ENCODE measurements at places on chromosomes 2 and 18. TPM values are rescaled to one million over a fixed set of nuclear protein-coding genes. Genes with fewer than 3 reads are reported as not detected.
A peak's percentile ranks its signal among the peaks of the same experiment; 100 is the strongest.

UGT1A8 gene
- total RNA-seq = not detected

GATA6 gene
- total RNA-seq = not detected

DNA sequence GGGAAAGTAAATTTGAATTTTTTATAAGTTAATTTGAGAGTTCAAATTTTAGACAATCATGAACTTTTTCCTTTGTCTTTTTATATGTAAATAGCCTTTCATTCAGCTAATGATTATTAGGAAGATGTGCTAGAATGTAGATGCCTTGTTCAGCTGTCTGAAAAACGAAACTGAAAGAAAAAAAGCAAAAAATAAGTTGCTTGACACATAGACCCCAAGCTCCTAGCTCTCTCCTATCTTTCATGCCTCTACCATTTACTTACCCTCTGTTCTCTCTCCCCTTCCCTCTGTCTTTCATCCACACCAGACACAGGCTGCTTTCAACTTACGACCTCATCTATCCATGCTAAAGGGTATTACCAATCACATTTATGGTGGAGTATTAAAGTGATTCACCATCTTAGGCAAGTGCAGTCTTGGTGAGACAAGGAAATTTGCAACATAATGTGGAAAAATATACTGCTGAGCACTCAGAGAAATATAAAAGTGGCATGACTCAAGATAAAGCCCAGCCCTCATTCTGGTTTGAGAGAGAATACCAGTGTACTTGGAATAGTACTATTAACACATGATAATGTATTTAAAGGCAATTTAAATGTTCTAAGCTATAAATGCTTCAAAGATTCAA, 425.6 kb downstream of the SUCLG1 start:
- DNase-seq = no peak

PDE11A gene
- total RNA-seq = not detected

- DNase-seq = no peak
Measured at GRCh38 chr18:14026199-14026598, 106.0 kb downstream of the ZNF519 start.

CENPA gene
- total RNA-seq = 0.52 TPM

- no peak for DNase-seq
Measured at GRCh38 chr18:46338205-46338604, 234.0 kb downstream of the HAUS1 start.

MAPK4 gene
- not detected for total RNA-seq

DNA sequence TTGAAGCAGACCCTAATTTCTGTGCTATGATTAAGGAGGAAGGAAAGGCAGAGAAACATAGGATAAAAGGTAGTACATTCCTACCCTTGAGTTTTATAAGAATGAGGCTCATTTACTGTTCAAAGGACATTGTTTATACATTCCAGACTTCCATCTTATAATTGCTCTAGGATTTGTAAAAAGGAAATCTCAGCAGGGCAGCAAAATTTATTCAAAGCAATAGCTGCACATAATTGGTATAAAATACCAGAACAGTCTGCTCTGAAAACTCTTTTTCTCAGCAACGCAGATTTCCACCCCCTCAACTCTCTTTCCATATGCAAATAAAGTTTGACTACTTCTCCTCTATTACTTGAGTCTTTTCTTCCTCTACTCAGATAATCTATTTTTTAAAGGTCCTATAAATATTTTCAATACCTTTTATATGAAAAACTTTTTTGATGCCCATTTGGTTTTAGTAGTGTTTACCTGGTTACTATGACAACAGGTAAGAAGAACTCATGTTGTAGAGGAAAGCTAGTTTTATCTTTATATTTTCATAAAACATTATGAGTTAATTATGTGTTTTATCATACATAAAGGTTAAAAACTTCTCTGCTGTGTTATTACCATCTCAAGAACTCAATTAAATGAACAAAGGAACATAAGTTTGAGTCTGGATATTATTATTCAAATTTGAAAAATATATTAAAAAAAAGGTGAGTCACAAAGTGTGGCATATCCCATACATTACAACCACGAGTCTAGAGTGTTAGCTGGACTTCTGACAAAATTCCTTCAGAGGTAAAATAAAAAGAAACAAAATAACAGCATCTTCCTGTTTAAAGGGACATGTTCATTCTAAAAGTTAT, 19.9 kb downstream of the RBMS1 start:
- DNase-seq = no peak

MITD1 gene
- total RNA-seq = 26.4 TPM

GRCh38 chr2:239250216-239251081, 150.4 kb downstream of the HDAC4 start:
- no peak for DNase-seq

DNA sequence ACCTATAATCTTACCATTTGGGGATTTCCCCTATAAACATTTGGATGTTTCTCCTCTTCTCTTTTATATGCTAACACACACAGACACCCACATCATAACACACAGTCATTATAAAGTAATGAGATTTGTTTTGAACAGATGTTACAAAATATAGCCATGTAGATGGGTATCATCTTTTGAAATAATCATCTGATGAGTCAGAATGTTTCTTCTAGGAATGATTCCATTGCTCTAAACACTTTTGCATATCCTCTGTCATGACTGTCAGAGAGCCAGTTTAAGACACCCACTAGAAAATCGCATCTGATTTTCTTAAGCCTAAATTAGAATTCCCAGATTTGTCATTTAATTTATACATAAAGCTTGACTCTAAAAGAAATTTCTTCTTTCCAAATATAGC, 442.6 kb downstream of the CMPK2 start:
- no peak for DNase-seq

- no peak for DNase-seq
Measured at GRCh38 chr2:217790681-217791392, 212.0 kb downstream of the TNS1 start.

FHOD3 gene
- total RNA-seq = not detected

SCN9A gene
- total RNA-seq = not detected

DNA sequence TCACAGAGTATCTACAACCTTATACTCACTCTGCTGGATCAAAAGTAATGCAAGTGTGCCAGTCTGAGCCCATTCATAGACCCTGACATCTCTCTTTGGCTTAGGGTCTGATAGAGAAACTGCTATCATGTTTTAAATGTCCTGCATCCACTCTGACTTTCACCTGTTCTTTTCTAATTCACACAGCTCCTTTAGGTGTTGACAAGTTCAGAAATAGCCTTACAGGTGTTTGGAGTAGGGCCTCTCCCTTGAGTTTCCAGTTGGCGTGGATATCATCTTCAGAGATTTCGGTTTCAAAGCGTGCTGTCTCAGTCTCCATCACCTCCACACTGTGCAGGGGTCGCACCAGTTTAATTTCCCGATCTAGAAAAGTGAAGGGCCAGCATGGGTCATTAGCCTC, 150.3 kb downstream of the PLEKHA3 start:
- DNase-seq = no peak

SPATA3 gene
- not detected for total RNA-seq

DNA sequence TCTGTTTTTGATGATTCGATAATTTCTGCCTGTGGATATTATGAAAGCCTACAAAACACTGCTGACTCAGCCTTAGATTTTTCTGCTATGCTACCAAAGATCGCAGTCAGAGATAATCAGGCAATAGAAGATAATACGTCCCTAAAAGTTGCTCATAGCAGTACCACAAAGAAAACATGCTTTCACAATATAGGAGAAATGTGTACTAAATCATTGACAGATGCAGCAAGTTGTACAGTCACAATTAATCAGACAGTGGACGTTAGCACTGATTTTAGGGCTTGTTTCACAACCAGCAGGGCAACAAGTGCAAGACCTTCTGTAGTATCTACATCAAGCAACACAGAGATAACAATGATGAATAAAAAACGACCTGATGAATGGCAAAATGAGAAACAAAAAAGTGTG, 19.5 kb downstream of the RBM44 start:
- no peak for DNase-seq

DNA sequence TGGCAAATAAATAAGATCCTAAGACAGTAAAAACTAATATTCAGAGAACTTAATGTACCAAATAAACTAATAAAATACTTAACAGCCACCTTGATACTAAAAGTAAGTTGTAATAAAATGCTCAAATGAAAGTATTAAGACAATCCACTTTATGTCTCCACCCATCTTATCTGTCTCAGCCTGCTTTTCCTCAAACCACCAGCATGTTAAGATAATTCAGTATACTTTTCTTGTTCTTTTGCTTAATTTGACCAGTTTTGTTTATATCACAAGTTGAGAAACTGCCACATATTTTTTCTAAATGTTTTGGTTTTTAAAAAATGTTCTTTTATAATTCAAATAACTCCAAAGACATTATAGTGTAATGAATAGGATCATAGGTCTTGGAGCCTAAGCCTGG, 142.0 kb downstream of the MBD5 start:
- DNase-seq = no peak

DCC gene
- total RNA-seq = not detected

- DNase-seq = no peak
Measured at GRCh38 chr2:216217904-216218260, 108.7 kb downstream of the XRCC5 start.

- no peak for DNase-seq
Measured at GRCh38 chr2:104660991-104661390, 192.9 kb upstream of the POU3F3 start.

FOXD4L1 gene
- 0.10 TPM for total RNA-seq

MYOM1 gene
- 0.92 TPM for total RNA-seq

DNA sequence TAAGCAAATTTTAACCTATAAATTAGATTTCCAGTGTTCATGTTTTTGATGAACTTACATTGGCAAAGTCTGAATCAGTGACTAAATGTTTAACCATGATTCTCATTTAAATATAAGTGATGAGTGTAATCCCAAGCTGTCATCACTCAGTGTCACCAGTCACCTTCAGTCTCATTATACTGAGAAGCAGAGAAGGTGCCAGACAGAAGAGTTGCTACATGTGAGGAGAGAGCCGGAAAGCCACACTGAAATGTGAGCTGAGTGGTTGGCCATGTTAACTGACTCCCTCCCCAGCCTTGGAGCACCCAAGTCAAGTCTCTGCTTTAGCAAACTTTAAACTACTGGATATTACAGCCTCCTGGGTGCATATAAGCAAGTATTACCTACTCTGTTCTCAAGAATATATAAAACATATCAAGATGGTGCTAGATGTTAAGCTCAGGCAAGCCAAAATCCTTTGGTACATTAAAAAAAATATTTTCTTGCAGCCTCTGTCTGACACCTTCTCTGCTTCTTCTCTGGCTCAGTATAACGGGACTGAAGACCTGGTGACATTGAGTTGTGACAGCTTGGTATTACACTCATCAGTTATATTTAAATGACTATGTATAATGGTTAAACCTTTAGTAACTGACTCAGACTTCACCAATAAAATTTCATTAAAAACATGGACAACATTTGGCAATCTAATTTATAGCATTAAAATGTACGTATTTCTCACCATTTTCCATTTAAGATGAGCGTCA, 75.8 kb upstream of the MAP3K20 start:
- DNase-seq = no peak

DNA sequence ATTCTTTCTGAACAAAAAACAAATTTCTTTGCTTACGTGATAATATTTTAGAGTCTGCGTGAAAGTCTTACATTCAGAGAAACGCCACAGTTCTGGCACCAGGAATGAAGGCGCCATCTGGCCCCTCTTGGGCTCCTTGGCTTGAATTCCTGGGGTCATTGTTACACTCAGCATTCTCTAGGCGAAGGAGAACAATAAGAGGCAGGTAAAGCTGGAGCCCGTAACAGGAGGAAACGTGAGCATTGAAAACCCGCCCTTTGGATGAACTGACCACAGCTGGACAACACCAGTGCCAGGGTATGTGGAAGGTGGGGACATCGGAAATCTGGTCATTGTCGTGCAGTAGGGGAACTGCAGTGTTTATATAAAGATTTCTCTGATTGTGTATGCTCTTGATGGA, 144.8 kb downstream of the RNF152 start:
- DNase-seq = no peak

MCEE gene
- total RNA-seq = 9.6 TPM

DNA sequence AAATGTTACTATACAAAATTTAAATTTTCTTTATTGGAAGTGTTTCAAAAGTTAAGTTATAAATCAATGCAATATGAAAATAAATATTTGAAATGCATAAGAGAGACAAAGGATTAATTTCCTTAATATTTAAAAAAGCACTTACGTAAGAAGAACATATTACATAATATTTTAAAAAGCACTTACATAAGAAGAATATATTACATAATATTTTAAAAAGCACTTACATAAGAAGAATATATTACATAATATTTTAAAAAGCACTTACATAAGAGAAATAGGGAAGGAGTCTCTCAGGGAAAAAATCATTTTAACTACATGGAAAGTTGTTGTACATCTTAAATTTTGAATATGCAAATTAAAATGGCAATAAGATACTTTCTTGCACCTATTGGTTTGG, 17.4 kb upstream of the B4GALT6 start:
- DNase-seq = no peak

EFR3B gene
- total RNA-seq = not detected

PLEKHA3 gene
- total RNA-seq = 24.9 TPM

UBE2F gene
- 40.3 TPM for total RNA-seq

PDE1A gene
- total RNA-seq = not detected

- no peak for DNase-seq
Measured at GRCh38 chr2:101678379-101678778, 19.1 kb upstream of the MAP4K4 start.

LCT gene
- 0.10 TPM for total RNA-seq

GRCh38 chr2:205885492-205886099, 200.4 kb downstream of the INO80D start:
- peak; percentile 38 for DNase-seq

All from T-helper 17 cell (primary cell).